NCI-H146 (cell line): ENCODE measurements at places on chromosomes 3 and 15.

DNA sequence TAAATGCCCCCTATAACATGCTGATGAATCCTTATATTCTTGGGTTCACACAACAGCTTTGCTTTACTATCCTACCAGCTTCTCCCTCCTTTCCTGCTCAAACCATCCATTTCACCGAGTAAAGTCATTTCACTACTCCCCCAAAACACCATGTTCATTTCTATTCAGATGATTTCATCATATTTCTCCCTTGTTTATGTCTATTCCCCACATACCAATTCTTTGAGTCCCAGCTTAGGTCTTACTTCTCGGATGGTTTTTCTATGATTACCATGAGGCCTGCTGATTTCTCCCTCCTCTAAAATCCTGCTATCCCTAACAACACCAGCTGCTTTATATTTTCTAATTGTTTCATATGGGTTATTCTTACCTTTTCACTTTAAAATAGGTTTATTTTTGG lies 231.4 kb downstream of the TIGIT start:
- DNase-seq: no peak

DNA sequence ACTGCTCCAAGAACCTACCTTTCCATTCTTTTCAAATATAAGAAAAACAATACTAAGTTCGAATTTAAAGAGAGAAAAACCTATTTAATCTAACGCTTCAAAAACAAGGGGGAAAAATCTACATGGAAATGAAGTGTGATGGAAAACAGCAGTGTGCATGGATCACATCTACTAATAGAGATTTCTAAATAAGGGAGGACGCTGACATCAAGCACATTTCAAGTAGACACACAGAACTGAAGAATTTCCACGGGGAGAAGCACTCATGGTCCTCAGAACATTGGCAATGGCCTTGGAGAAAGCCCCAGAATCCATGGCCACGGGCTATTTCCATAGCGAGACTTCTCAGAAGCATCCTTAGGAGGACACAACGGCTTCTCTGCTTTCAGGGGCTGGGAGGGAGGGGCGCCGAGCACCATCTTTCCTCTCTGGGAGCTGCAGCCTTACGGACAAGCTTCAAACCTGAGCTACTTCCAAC lies 1.0 kb downstream of the TASOR start:
- DNase-seq: no peak

- no peak for DNase-seq
Measured at GRCh38 chr15:62316413-62317060, 151.5 kb upstream of the C2CD4B start.

- no peak for DNase-seq
Measured at GRCh38 chr3:117752984-117753717, 1043.6 kb downstream of the TUSC7 start.

GRCh38 chr3:136075811-136076210 lies 110.3 kb downstream of the PPP2R3A start:
- DNase-seq: no peak

GRCh38 chr15:74847432-74847831 lies 4.5 kb upstream of the ULK3 start:
- DNase-seq: no peak
